ENCODE measurements at places on chromosomes 2 and 18.

DNA sequence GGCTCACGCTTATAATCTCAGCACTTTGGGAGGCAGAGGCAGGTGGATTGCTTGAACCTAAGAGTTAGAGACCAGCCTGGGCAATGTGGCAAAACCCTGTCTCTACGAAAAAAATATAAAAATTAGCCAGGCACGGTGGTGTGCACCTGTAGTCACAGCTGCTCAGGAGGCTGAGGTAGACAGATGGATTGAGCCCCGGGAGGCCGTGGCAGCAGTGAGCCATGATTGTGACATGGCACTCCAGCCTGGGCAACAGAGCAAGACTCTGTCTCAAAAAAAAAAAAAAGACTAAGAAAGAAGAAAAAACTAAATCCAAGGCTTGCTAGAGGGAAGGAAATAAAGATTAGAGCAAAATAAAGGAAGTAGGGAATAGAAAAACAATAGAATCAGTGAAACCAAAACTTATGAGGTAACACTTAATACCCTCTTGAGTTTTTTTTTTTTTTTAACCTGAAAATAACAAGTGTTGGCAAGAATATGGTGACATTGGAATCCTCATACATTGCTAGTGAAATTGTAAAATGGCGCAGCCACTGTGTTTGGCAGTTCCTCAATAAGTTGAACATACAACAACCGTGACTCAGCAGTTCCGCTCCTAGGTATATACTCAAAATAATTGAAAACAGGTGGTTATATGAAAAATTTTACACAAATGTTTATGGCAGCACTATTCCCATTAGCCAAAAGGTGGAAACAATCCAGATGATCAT lies 85.2 kb downstream of the EML4 start:
- no peak for DNase-seq

DNA sequence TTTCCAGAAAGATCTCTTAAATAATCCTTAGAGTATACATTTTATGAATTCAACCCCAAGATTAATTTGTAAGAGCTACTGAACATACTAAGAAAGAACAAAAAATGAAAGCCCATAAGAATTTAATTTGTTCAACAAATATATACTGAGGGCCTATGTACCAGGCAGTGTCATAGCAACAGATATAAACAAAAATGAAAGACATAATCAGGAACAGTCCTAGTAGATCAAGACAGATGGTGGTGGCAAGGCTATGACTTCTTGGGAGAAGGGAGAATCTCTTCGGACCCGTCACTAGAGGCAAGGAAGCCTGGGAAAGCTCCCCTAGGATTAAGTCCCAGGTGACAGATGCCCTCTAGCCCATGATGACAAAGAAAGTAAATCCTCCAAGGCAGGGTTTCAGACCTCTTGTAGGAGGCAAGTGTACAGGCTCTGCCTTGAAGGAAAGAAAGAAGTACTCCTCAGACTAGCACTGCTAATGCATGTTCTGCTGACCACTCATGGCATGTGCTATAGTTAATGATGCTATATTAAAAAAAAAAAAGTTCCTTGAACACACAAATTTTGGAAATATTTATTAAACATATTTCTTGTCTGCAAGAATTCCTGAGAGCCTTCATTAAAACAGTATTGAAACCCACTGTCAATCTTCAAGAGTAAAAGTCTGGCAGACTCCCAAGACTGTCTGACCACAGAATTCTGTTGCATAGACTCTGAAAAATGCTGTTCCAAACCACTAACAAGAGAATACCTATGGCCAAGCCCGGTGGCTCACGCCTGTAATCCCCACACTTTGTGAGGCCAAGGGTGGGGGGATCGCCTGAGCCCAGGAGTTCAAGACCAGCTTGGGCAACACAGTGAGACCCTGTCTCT lies 31.5 kb downstream of the NOL10 start:
- DNase-seq: peak; percentile 67

DNA sequence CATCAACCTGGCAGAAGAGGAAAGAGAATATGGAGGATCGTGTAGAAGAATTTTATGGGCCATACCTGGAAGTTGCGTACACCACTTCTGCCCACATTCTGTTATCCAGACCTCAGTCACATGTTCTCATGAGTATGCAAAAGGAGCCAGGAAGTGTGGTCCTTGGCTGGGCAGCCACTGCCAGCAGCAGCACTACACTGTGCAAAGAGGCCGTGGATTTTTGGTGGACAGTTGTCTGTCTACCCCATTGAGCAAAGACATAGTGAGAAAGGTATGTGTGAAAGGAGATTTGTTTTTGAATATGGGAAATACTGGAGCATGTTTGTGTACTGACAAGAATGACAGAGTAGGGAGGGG lies 68.1 kb downstream of the SDC1 start:
- no peak for DNase-seq

GRCh38 chr2:85132397-85132796 lies 795 bp upstream of the TCF7L1 start:
- DNase-seq: no peak

GRCh38 chr2:207078186-207078798 lies 87.5 kb downstream of the KLF7 start:
- no peak for DNase-seq

GRCh38 chr2:182593394-182593975 lies 122.6 kb upstream of the DNAJC10 start:
- DNase-seq: peak; percentile 60

- no peak for DNase-seq
These were observed 1328.7 kb upstream of the NXPH2 start for GRCh38 chr2:140108706-140109475.

DNA sequence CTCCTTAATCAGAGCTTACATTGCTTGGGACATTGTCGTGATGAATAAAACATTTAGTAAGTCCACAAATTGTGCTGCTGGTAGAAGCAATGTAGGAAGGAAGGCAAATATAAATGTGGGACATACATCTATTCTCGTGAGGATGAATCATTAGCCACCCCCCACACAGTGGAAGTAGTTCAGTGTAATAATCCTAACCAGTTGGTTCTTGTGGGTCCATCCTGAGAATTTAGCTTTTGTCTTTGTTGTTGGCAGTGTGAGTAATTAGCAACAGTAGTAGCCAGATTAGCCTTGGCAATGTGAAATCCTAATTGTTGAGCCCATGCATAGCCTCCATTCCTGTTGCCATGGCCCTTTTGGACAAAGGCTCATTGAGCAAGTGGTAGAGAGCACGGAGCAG lies 532.1 kb downstream of the FBXO15 start:
- no peak for DNase-seq

DNA sequence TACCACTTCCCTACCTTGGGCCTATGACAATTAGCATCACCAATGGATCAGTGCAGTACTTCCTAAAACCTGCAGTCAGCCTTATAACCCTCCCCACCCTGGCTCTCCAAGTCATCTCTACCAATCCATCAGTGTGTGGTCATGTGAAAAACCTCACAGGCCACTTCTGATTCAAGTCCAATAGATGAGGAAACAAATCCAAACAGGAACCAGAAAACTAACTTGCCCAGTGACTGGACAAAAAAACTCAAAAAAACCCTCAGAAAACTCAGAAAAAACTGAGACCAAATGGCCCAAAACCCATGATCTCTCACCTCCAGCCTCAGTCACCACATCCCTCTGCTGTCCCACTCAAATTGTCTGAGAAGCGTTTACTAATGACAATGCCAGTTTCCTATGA lies 43.3 kb downstream of the TGFA start:
- no peak for DNase-seq

- no peak for DNase-seq
These were observed 51.3 kb downstream of the G6PC2 start for GRCh38 chr2:168952424-168952823.

DNA sequence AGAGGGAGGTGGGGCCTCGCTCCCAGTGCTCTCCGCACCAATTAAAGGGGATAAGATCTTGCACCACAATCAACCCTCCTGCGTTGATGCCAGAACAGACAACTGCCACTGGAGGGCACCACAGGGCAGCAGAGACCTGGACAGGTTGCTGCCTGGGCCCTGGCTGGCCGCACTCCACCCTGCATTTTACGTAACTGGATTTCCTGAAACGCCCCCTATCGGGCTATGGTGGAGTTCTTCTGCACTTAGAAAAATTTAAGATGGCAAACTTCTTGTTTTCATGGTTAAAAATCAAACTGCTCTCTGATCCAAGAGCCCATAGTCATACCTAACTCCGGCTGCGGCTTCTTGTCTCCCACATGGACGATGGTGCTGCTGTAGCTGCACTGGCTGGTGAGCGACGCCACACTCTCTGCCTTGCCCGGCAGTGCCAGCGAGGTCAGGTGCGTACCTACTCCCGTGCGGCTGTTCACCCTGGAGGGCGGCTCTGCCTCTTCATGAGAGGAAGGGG lies 16.8 kb upstream of the HES6 start:
- DNase-seq: no peak

- DNase-seq: no peak
These were observed 21.9 kb downstream of the SERPINB12 start for GRCh38 chr18:63564021-63564420.

GRCh38 chr2:10989151-10989550 lies 77.4 kb downstream of the KCNF1 start:
- no peak for DNase-seq

DNA sequence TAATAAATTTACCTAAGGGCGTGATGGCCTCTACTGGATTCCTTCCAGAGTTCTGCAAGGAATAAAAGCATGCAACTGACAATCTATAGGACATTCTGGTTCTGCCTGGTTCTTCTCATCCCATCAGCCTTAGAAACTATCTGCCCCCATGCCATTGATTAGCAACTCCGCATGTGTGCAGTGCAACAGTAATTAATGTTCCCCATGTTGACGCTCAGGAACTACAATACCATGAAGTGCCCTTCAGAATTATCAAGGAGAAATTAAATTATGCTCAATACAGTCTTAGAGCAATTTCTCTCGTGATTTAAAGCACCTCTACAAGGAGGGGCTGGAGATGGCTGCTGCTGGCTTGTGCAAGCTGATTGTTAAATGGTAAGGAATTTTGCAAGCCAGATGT lies 61.7 kb upstream of the MAP4K3 start:
- DNase-seq: no peak

- no peak for DNase-seq
These were observed 10.7 kb upstream of the POLE4 start for GRCh38 chr2:74947703-74948102.

GRCh38 chr2:191597186-191597751 lies 80.7 kb upstream of the NABP1 start:
- DNase-seq: no peak

- DNase-seq: no peak
These were observed 413.0 kb downstream of the MTX2 start for GRCh38 chr2:176682278-176682677.

- DNase-seq: no peak
These were observed 32.6 kb downstream of the BCL2 start for GRCh38 chr18:63286926-63287325.

GRCh38 chr2:2647141-2647541 lies 316.1 kb upstream of the MYT1L start:
- no peak for DNase-seq

DNA sequence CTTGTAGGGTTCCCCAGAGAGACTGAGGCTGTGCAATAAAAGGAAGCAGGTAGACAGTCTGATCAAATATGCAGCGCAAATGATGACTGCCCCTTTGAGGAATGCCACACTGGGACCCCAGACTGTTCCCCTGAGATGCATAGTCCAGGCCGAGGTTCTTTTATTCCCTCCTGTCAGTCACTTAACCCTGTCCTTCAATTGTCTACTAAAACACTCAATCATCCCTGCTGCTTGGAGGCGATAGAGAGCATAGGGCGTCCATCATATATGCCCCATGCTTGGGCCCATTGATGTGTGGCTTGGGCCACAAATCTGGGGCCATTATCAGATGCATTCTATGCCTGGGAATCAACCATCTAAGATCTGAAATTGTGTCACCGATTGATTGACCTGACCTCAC lies 15.5 kb upstream of the CASP8 start:
- DNase-seq: no peak

GRCh38 chr18:9599328-9599727 lies 15.0 kb downstream of the PPP4R1 start:
- DNase-seq: no peak

GRCh38 chr2:159695795-159696448 lies 16.4 kb upstream of the MARCHF7 start:
- DNase-seq: no peak

GRCh38 chr2:207640661-207641060 lies 15.5 kb upstream of the METTL21A start:
- DNase-seq: no peak

DNA sequence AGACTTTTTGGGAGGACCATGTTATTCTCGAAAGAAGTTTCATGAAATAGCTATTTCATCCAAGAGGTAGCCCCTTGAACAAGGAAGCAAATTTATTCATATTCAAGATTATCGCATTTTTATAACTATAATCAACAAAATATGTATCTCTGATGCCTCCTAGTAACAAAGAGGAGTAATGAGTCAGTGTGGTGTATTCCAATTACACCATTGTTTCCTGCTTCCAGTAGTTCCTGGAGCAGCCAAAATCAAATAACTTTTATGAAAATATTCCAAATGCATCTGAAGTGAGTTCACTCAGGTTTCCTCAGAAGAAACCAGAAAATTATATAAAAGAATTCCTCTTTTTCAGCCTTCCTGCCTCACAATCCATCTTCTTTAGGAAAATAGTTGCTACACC lies 43.0 kb downstream of the ANKRD36B start:
- no peak for DNase-seq

GRCh38 chr2:34188464-34189303 lies 589.6 kb upstream of the FAM98A start:
- DNase-seq: no peak

Measured in non-pigmented ciliary epithelial cell (primary cell).